ENCODE measurements at places on chromosomes 7 and 10. TPM values are rescaled to one million over a fixed set of nuclear protein-coding genes. Genes with fewer than 3 reads are reported as not detected.

- no peak for DNase-seq
These were observed 61.6 kb downstream of the ZNF277 start for GRCh38 chr7:112267944-112268691.

The EMX2 gene
- total RNA-seq: not detected

GRCh38 chr7:49883933-49884332 is 110.5 kb downstream of the VWC2 start:
- DNase-seq: no peak

DNA sequence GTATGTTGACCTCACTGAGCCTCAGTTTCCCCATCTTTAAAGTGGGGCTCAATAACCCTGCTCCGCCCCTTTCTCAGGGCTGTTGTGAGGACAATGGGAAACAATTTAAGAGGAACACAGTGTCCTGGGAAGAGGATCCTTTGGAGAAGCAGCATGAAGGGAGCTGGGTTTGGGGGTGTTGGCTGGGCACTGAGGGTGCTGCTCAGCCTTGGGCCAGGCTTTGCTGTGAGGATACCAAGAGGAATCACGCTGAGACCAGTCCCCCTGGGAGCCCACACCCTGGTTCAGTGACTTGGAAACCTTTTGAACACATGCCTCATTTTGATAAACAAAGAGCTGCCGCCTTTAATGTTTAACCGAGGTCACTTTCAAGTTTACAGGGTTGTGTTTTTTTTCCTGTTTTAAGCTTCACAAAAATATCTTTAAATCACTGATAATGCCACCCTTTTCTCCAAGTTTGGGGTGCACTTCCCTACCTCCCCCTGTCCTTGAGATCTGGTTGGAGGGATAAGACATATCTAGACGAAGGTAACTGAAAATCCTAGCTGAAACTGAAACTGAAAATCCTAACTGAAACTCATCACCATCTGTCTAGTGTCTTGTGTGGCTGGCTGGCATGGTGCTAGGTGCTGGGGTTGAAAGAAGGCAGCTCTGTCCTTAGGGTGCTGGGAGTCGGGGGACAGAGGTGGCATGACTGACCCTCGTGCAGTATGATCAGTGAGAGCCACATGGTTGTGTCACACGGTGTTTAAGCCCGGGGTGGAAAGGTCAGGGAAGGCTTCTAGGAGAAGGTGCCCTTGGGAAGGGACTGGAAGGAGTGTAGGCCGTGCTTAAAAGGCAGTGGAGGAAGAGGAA is 27.7 kb downstream of the ZNF775 start:
- DNase-seq: peak; percentile 30

- DNase-seq: no peak
These were observed 100.6 kb downstream of the KAT6B start for GRCh38 chr10:74926791-74927585.

The THAP5 gene
- total RNA-seq: 8.3 TPM

DNA sequence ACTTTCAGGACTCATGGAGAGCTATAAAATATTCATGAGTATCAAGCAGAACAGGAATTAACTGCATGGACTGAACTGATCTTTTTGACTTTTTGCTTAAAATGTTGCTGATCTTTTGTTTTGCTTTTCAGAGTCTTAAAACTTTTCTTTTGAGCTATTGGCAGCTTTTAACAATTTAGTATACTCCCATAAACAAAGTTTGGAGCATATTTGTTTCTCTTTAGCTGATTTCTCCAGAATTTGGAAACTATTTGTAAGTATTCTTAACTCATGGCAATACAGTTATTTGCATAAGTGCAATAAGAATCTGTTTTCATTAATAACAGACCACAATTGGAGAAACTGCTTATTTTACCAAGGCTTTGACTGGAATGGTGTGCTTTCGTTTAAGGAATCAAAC is 73.4 kb upstream of the C1GALT1 start:
- DNase-seq: no peak

The GPR15LG gene
- total RNA-seq: not detected

GRCh38 chr7:101589976-101590662 is 39.0 kb downstream of the MYL10 start:
- DNase-seq: no peak

The CYP2C8 gene
- total RNA-seq: 0.27 TPM

DNA sequence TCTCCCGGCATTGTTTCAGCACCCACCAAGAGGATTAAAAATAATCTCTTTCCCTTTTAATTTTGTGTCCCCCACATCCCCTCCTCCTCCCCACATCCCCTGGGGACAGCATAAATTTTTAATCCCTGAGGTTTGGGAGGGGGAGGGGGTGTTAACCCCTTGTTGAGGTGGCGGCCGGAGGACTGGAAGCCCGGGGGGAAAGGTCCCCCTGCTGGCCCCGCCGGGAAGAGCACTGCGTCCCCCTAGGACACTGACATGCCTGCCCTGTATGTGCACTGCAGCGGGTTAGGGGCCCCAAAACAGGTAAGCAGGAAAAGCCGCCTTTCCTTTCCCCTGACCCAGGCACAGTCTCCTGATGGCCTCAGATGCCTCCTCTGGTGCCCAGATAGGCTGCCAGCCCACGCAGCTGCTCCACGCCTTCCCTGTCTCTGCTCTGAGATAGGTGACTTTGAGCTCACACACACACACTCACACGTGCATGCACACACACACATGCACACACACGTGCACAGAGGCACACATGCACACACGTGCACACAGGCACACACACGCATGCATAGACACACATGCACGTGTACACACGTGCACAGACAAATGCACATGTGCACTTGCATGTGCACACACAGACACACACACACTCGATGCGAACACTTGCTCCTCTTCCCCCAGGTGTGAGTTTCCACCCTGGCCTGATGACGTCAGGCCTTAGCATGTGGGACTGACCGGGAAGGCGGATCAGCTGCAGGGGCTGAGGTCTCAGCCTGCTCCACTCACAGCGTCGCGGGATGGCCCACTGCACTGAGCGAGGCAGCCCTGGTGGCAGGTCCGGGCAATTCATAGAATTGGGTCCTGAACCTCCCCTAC is 12.3 kb downstream of the CNPY1 start:
- no peak for DNase-seq

All from hematopoietic multipotent progenitor cell (in vitro differentiated cells).